ENCODE measurements at places on chromosomes 1 and 21. TPM values are rescaled to one million over a fixed set of nuclear protein-coding genes. Genes with fewer than 3 reads are reported as not detected.
A peak's percentile ranks its signal among the peaks of the same experiment; 100 is the strongest.

Gene SPRR2B
- not detected for total RNA-seq

Gene NOL9
- total RNA-seq, result 14.4 TPM

Gene SYT2
- not detected for total RNA-seq

Gene NBPF3
- 8.0 TPM for total RNA-seq

Gene FCRL2
- not detected for total RNA-seq

Gene MNDA
- total RNA-seq, result not detected

DNA sequence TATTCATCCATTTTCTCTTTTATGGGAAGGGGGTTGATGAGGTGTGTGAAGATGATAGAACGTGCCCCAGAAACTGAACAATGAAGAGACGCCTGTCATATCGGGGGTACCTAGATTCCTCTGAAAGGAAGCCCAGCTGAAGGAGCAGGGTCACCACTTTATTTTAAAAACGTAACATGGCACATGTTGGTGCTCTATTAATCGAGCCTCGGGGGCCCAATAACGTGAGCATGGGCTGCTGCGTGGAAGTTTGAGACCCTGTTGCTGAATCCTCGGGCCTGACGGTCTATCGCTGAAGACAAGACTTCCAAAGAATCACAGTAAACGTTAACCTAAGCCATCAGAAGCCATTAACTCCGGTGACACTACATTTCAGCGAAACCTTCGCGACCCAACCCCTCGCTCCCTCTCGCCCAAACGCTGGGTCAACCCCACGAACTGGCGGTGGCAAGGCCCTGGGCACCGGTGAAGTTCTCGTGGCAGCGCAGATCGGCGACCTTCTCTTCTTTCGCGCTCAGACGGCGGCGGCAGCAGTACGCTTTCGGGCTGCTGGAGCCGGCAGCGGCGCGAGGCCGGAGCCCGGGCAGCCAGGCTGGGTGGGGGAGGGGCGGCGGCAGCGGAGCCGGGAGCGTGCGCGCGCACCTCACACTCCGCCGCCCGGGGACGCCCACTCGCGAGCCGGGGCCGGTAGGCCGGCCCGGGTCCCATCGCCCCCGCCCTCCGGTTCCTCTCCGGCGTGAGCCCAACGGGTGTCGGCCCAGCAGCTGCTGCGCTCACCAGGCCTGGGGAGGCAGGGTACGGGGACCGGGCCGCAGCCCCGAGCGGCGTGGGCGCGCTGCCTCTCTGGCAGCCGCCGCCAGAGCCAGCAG is 838 bp upstream of the MAN1A2 start:
- DNase-seq, result peak; percentile 76

- no peak for DNase-seq
These were observed at the start of gene TMEM240 for GRCh38 chr1:1540090-1540817. Gene TMEM240 (minus strand): TSS chr1:1540624. CDS start chr1:1540346, 278 bp downstream.

DNA sequence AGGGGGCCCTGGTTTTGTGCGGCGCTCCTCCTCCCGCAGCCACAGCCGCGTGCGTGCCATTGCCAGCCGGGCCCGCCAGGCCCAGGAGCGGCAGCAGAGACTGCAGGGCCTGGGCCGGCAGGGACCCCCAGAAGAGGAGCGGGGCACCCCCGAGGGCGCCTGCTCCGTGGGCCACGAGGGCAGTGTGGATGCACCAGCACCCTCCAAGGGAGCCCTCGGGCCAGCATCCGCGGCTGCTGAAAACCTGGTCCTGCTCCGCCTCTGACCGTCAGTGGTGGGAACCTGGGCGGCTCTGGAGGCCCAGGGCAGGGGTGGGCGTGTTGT is 21.5 kb downstream of the PANK4 start:
- no peak for DNase-seq

DNA sequence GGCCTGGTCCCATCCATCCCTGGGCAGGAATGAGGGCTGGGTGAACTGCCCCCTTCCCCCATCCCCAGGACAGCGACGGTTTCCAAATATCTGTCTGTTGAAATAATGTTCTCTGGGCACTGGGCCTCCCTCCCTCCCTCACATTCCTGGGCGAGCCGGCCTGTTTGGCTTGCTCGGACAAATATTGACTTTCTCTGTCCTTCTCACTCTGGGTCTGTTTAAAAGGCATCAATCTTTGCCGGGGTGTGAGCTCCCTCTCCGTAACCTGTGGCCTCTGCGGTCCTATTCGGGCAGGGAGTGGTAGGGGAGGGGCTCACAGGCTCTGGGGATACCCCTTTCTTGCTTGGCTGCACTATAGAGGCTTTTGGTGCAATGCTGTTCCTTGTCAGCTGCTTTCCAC is 40.2 kb downstream of the FOXD2 start:
- no peak for DNase-seq

GRCh38 chr1:174398246-174398645 is 49.5 kb upstream of the GPR52 start:
- peak; percentile 92 for DNase-seq

- no peak for DNase-seq
These were observed 16.0 kb upstream of the PDE9A start for GRCh38 chr21:42637267-42638041.

DNA sequence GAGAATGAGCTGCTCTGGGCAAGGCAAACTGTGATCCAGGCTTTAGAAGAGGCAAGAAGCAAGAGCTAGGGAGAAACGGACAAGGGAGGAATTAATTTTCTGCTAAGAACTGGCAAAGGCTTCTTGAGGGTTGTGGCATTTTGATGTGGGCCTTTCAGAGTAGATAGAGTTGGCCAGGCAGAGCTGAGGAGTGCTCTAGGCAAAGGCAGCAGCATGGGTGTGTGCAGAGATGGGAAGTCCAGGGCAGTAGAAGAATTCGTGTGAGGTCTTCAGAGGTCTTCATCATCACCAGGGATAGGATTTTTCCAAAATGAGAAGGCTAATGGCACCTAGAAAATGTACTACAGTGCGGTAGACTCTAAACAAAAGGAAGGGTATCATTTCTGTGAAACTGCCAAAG is 237.8 kb downstream of the LTN1 start:
- DNase-seq, result no peak

GRCh38 chr1:116769994-116770393 is 15.8 kb downstream of the CD2 start:
- DNase-seq, result no peak

DNA sequence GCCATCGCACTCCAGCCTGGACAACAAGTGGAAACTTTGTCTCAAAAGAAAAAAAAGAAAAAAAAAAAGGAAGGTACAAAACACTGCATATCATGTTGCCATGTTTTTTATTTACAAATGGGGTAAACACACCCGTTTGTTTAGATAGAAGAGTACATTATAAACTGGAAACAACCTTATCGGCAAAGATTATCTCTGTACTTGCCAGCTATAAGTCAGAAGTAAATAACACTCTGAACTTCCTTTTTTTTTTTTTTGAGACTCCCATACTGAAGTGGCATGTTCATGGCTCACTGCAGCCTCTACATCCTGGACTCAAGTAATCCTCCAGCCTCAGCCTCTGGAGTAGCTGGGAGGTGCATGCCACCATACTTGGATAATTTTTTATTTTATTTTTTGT is 21.9 kb downstream of the USP48 start:
- no peak for DNase-seq

- DNase-seq, result no peak
These were observed 30.9 kb downstream of the DISP1 start for GRCh38 chr1:222845763-222846162.
